ENCODE measurements at places on chromosomes 16 and 17.

DNA sequence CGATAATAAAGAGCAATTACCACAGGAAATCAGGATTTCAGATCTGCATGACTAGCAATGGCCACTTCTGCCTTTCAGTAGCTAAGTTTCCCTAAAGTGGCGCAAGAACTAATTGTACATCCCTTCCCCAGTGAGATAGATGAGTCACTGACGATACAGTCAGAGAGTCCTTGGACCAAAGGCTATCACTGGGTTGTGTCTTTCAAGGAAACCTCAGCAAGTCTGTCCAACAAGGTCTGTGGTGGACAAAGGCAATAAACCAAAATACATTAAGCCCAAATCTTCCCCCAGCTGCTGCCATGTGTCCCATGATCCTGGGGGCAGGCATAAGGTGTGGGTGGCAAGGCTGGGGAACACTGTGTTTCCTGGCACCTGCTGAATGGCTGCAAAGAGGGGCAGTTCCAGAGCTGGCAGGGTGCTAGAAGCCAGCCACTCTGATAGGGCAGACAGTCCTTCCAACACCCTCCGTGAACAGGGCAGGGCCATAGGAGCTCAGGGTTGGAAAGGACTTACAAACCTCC lies 20.5 kb upstream of the MTMR4 start:
- DNase-seq: no peak

DNA sequence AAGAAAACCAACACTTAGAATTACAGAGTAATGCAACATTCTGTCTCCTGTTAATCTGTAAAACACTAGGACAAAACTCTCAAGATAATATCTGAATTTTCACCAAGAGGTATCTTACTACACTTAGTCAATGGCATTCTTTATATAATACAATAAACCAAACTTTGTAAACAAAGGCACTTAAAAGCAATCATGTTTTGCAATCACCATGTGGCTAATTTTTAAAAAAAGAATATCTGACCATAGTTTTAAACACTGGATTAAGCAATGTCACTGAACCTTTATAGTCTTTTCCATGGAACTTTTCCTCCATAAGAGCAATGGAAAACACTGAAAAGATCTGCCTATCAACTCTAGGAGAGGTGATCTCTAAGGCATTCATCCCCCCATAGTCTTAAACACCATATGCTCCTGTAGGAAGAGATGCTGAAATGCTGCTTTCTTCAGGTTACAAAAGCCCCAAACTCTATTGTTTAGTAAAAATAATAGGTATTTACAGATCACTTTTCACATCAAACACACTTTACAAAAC lies 144.2 kb upstream of the CORO6 start:
- no peak for DNase-seq

GRCh38 chr16:49081086-49081485 lies 200.6 kb downstream of the CBLN1 start:
- no peak for DNase-seq

GRCh38 chr17:65628644-65629036 lies 67.2 kb upstream of the AXIN2 start:
- no peak for DNase-seq

DNA sequence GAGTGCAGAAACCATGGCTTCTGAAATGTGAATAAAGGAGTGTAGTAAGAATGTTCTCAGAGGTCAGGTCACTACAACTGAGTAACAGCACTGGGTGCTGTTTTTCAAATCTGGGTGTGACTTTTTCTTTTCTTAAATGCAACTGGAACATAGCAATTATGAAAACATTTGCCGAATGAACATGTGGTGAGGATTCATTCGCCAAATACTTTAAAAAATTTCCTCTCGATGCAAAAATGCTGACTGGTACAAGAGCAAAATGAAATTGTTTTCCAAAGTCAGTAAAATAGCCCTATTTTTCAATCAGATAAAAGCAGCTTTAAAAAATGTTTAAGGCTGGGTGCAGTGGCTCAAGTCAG lies 18.6 kb downstream of the ZDHHC7 start:
- DNase-seq: no peak

DNA sequence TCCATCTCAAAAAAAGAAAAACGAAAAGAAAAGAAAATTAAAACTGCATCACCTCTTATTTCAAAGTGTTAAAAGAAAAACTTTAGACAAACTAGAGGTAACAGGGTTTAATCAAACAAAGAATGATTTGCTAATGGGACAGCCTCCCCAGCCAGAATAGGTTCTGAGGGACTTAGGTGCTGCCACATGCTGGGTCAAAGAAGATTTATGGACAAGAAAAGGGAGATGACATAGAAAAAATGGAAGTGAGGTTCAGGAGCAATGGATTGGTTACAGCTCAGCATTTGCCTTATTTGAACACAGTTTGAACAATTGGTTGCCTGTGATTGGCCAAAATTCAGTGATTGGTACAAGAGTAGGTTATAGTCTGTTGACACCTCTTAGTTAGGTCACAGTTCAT lies 21.1 kb downstream of the TMC5 start:
- no peak for DNase-seq

- DNase-seq: no peak
Observed at GRCh38 chr16:13529193-13529982, 390.6 kb upstream of the ERCC4 start.

- DNase-seq: no peak
Observed at GRCh38 chr16:4972938-4973587, 14.9 kb downstream of the SEC14L5 start.

DNA sequence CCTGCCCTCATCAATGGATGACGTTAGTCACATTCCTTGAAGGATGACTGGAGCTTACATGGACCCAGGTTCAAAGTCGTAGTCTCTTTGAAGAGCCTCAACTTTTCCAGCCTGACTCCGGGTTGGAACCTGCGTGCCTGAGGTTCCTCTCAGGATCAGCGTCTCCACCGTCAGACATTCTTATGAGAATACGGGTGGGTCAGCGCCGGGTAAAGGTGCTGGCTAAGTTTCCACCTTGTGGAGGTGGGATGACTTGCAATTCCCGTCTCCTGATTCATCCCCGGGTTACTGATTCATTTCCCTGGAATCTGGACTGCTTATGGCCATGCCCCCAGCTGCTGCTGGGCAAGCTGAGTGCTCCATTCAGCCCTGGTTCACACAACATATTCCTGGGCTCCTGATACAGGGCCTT lies 38.9 kb upstream of the CMIP start:
- DNase-seq: no peak

GRCh38 chr16:62450291-62450690 lies 414.1 kb upstream of the CDH8 start:
- no peak for DNase-seq

DNA sequence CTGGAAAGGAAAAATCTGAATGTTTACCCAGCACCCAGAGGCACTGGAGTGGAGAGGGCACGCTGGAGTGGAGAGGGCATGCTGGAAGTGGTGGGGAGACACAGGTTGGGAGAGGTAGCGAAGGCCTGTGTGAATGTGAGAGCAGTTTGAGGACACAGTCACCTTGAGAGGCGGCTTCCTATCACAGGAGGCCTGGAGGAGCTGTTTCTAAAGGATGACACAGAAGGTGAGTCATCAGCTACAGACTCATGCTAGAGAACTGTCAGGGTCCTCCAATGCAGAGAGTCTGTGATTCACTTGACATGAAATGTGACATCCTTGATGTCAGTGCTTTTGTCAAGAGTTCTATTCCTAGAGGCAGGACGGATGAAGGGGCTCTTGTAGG lies 13.8 kb downstream of the CTRL start:
- DNase-seq: no peak

DNA sequence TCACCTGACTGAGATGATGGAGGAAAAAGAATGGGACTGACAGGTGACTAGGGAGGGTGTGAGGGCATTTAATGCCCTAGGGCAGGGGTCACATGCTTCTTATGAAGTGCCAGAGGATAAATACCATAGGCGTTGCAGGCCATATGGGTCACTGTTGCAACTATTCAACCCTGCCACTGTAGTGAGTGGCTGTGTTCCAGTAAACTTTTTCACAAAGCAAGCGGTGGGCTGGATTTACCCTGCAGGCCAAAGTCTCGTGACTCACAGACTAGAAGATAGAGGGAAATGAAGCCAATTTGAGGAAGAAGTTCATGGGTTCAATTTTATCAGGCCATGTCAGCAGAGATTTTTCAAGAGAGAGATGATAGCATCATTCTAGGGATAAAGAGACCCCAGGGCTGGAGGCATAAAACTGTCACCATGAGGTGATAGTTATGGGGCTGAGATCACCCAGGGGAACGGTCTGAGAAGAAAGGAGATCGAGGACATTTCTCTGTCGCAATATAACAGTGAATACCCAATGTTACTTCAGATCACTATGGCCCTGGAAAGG lies 8.6 kb downstream of the ARHGAP17 start:
- DNase-seq: no peak

DNA sequence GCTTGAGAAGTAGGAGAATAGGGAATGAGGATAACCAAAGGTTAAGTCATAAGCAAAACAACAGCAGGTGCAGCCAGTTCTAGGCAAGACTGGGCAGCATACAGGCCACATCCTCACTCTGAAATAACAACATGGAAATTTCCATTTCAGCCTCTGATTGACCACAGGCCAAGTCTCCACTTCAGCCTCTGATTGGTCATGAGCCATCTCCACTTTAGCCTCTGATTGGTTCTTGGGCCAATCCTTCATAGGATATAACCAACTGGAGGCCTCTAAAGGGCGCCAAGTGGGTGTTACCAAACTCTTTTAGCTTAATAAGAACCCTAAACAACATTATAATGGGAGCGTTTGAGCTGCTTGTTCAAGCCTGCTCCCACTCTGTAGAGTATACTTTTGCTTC lies 512.0 kb downstream of the NPIPA7 start:
- DNase-seq: no peak

- no peak for DNase-seq
Observed at GRCh38 chr17:28478712-28479615, 5.5 kb downstream of the SLC13A2 start.

DNA sequence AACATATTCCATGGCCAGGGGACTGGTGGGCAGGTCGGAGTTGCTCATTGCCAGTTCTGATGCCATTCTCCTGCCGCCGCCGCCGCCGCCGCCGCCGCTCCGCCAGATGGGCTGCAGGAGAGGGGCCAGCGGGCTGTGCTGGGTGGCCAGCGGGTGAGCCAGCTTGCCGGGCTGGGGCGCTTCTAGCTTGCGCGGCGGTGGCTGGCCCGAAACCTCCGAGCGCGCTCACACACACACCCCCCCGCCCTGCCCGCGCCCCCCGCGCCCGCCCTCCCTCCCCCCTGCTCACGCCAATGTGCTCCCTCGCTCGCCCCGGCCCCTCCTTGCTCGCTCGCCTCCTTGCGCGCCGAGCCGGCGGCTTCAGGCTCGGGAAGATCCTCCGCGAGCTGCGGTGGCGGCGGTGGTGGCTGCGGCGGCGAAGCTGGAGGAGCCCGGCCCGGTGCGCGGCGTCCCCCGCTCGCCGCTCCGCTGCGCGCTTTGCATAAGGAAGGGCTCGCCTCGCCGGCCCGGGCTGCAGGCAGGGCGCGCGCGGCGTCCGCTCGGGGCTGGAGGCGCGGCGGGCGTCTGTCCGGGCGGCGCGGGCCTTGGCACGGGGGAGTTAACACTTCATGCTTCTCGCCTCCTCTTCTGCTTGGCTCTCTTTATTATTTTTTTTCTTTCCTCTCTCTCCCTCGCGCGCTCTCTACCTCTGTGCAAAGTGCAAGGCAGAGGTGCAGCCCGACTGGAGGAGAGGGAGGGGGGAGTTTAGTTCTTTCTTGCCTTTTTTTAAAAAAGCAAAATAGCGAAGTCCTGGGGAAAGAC lies 500 bp downstream of the MAF start:
- DNase-seq: no peak

DNA sequence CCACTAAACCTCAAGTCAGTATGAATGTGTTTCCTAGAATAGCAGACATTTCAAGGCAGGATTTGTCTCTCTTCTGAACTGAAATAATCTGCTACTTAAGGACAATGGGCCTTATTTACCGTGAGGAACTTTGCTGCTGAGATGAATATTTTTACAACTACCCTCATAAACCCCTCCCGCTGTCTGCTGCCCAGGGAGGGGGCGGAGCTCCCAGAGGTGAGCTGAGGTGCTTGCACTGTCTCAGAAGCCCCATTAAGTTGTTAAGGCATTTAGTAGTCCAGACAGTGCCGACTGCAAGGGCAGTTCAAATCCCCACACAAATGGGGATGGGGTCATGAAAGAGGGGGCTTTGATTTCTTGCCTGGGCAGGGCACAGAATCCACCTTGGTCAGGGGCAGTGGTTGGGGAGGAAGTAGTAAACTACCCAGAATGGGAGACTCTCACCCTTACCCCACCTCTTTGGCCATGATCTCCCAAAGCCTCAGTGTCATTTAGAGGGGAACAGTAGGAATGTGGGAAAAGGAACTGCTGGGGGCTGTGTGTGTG lies 19.2 kb downstream of the HNF1B start:
- no peak for DNase-seq

DNA sequence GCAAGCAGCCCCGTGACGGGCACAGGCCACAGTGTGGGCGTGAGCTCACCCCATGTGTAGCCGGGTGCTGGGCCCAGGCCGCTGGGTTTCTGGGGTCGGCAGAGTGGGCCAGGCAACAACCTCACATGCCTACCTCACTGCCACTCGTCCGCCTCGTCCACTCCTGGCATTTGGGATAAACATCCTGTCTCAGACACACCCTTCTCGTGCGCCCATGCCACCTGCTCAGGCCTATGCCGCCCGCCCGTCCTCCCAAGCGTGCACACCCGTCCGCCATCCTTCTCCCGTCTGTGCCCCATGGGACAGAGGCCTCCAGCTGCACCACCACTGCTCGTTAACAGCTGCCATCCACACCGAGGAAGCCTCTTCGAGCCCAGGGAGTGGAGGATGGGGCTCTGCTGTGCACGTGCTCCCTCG lies 64.3 kb downstream of the KLHDC4 start:
- DNase-seq: no peak

- DNase-seq: peak; percentile 96
Observed at GRCh38 chr17:58331815-58332777, 3.5 kb upstream of the TSPOAP1 start.

DNA sequence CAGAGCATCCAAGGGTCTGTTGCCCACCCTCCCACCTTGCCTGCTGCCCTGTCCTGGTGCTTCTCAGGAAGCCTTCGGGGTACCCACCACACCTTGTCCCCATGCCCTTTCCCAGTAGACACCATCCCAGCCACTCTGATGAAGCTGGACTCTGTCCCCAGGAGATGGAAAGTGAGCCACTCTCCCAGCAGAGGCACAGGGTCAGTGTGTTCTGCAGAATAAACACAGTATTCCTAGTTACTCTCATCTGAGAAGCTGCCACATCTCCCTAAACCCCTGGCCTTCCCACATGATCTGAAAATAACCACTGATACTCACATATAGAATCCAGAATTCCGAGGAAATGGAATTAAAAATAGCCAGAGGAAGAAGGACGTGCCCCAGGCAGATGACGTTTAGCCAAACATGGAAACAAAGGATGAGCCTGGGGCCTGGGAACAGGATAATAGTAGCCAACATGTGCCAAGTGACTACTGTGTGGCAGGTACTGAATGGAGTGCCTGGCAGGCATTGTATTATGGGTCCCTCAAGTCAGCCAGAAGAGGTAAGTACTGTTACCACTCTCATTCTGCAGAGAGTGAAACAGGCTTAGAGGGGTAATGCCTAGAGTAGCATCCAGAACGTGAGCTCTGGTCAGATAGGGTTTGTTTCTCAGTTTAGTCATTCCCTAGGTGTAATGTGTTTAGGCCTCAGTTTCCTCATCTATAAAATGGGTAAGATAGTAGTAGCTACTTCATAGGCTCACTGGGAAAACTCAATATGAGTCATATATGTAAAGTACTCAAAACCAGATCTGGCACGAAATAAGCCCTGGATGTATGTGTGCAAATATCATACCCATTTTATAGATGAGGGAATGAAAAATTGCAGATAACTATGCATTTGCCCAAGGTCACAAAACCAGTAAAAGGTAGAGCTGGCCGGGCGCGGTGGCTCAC lies 20.8 kb upstream of the PEMT start:
- DNase-seq: no peak

Data from HL-60 (cell line).